ENCODE measurements at places on chromosomes 3 and 15. TPM values are rescaled to one million over a fixed set of nuclear protein-coding genes. Genes with fewer than 3 reads are reported as not detected.

Gene TTLL13
- total RNA-seq = not detected

DNA sequence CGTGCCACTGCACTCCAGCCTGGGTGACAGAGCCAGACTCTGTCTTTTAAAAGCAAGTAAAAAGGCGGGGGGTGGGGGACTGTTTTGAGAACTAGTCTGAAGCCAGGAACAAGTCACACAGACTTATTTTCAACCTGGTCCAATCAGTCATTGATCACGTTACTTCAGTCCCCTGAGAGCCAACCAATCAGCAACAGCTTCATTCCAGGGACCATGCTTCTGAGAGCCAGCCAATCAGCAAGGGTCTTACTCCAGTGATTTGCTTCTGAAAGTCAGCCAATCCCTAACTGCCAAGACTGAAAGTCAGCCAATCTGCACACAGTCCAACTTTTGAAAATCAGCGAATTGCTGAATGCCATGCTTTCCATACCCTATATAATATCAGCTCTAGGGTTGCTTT is 48.6 kb upstream of the C15orf39 start:
- no peak for DNase-seq

GRCh38 chr3:182737825-182738224 is 55.5 kb upstream of the ATP11B start:
- no peak for DNase-seq

DNA sequence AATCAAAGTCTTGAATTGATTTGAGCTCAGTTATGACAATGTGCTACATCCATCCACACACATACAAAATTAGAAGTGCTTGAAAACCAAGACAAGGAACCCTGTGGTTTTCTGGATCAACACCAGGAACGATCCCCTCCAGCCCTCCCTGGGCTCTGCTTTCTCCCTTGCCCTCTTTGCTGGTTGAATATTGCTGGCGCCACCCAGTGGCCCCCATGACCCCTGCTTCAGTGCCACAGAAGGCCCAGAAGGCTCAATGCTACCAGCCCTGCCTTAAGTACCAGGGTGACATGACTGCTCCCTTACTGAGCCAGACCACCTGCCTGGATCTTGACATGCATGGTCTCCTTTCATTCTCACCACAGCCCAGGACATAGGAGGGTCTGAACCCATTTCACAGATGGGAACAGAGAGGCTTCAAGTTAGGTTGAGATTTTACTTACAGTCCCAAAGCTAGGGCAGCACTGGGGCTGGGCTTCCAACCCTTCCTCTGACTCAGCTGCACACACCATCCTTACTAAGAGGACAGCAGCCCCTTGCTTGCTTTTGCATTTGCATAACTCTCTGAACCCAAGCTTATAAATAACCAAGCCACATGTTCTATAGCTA is 15.0 kb downstream of the IL12A start:
- DNase-seq = no peak

Gene MORF4L1
- total RNA-seq = 390 TPM

- no peak for DNase-seq
These were observed 184.0 kb downstream of the MAGI1 start for GRCh38 chr3:65854606-65855304.

GRCh38 chr3:127250032-127250431 is 37.8 kb downstream of the PRR20G start:
- no peak for DNase-seq

Gene MBNL1
- total RNA-seq = 530 TPM

DNA sequence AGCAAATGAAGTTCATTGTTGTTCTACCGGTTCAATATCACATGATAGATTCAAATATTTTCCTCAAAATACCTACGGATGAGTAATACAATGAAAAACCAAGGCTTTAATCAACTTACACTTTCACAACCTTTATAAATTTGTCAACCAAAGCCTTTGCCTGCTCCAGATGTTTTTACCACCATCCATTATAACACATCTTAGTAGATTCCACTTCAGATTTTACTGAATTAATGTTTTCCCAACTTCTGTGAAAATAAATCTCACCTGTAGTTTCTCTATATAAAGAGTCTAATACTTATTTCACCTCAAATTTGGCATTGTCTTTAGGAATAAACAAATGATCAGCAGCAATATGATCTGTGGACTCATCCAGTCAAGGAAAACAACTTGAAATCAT is 131.1 kb downstream of the ZNF280D start:
- no peak for DNase-seq

DNA sequence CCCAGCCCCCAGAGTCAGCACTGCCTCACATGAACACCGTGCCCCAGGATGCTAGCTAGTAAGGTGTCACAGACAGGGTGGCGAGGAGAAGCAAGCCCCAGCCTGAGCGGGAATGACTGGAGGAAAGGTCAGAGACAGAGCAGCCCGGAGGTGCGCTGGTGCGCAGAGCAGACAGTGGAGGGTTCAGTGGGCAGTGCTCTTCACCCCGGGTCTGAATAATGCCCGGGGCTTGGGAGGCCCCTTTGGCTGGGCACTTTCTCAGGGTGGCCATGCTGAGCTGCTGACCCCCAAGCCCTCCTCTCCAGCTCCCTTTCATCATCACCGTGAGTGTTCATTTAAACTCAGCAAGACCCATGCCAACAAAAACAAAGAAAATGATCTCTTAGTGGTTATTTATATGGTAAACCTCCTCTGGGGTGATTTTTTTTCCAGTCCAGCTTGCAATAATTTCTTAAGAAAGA is 110.8 kb downstream of the VGLL4 start:
- DNase-seq = no peak

DNA sequence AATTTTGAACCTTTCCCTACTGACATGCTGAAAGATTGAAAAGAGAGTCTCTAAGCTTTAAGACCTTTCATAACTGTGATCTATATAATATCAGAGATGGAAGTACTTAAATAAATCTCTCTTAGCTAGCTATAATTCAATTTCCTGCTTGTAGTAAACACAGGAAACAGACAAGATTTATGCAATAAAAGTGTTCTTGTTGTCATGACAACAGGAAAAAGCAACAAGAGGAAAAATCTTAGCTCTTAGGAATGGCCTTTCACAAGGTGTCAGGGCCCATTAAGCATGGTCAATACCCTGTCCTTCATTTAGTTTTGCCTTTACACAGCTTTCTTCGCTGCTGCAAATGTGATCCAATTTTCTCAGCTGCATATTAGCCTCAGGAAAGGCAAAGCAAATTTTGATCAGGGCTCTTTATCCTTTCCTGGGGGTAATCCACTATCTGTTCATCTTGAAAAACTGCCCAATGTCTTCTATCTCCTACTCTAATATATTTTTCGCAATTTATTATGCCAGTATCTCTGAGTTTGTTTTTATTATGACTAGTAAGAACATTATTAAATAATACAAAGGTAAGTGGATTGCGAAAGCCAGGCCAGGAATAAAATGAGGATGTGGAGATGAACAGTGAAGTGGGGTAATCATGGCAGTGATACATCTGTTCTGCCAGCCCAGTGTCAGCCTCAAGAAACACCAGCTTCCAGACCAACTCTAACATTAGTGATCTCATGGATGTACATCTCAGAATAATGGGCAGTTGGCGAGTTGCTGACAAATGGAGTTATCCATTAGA is 28.7 kb downstream of the SIDT1 start:
- no peak for DNase-seq

Gene DHFR2
- total RNA-seq = 2.8 TPM

DNA sequence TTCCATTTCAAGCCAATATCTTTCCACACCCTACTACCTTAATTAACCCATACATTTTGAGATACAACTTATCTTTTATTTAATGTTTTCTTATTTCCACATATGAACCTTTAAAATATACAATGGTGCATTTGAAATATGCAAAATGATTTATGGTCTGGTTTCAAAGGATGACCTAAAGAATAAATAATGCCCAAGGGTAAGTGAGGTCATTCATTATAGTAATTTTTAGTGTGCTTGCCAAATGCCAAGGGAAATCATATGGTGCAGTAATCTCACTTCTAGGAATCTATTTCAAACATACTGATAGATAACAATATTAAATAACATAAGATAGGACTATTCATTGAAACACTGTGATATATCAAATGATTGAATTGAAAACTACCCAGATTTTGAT is 1055.4 kb downstream of the AGBL1 start:
- no peak for DNase-seq

GRCh38 chr3:113186566-113186965 is 24.8 kb upstream of the BOC start:
- DNase-seq = no peak

GRCh38 chr3:5057272-5057671 is 64.8 kb upstream of the ARL8B start:
- DNase-seq = no peak

Gene CDCP1
- 5.4 TPM for total RNA-seq

- no peak for DNase-seq
These were observed 105.1 kb upstream of the BCL6 start for GRCh38 chr3:187850258-187850921.

Gene ANKUB1
- total RNA-seq = not detected

GRCh38 chr3:177197727-177198460 is 612 bp upstream of the TBL1XR1 start:
- no peak for DNase-seq

Gene NR1I2
- total RNA-seq = not detected

Gene SRGAP3
- 4.0 TPM for total RNA-seq

Gene TMEM43
- 138 TPM for total RNA-seq

GRCh38 chr15:29100486-29101000 is 169.1 kb downstream of the NSMCE3 start:
- no peak for DNase-seq

- DNase-seq = no peak
These were observed 43.4 kb downstream of the GPR160 start for GRCh38 chr3:170081079-170081741.

DNA sequence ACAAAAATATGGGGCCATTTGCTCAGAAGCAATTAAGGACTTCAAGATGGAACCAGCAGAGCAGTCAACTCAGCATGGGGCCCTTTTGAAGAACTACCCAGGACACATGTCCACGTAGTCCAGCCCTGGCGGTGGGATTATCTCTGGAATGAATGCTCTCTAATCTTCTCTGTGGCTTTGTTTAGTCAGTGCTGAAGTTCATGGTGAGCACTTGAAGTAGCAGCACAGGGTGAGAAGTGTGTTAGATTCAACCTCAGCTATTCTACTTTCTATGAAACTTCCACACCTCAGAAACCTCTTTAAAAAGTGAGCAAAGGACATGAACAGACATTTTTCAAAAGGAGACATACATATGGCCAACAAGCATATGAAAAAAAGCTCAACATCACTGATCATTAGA is 74.4 kb downstream of the THRB start:
- no peak for DNase-seq

GRCh38 chr15:82916161-82916952 is 36.2 kb downstream of the HOMER2 start:
- DNase-seq = no peak

DNA sequence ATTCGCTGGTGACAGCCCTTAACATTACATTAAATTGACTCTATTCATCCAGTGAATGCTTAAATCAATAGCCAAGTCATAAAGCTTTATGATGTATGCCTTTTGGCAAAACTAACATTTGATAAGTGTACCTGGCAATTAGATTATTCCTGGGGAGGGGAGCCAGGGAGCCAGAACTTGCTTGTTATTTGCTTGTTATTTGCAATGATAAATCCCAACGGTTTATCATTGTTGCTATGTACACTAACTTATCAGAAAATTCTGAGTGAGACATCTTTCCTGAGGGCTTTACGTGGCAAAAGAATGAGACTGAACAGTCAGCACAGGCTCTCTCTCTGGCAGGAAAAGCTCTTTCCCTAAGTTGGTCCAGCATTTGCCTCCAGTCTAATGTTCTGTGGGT is 35.8 kb upstream of the FBN1 start:
- no peak for DNase-seq

Gene ANKDD1A
- 7.3 TPM for total RNA-seq

- no peak for DNase-seq
These were observed 292.1 kb downstream of the LPP start for GRCh38 chr3:188446014-188446413.

Gene EIF2A
- 134 TPM for total RNA-seq

- DNase-seq = no peak
These were observed 16.2 kb upstream of the RPS17 start for GRCh38 chr15:82556315-82557035.

DNA sequence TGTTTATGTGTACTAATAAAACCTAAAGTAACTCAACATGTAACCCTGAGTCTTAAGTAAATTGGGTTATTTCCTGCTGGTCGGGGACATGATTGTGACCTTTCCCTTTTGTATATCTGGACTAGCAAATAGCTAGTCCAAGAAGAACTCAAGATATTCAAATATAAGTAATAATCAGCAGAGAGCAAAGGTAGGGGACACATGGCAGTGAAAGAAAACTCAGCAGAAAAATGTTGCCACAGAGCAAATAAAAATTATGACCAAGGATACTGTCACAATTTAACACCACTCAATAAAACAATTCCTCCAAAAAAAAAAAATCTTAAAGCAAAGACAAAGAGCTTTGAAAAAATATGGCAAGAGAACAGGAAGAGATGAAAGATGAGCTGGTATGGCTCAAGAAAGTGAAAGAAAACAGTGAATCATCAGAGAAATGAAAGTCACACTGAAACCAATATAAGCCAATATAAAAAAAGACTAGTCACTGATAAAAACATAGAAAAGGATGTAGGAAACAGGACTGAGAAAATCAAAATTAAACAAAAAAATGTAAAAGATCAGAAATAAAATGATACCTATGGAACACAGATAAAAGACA is 43.4 kb downstream of the HLTF start:
- DNase-seq = no peak

Gene MEIS2
- total RNA-seq = 87.5 TPM

DNA sequence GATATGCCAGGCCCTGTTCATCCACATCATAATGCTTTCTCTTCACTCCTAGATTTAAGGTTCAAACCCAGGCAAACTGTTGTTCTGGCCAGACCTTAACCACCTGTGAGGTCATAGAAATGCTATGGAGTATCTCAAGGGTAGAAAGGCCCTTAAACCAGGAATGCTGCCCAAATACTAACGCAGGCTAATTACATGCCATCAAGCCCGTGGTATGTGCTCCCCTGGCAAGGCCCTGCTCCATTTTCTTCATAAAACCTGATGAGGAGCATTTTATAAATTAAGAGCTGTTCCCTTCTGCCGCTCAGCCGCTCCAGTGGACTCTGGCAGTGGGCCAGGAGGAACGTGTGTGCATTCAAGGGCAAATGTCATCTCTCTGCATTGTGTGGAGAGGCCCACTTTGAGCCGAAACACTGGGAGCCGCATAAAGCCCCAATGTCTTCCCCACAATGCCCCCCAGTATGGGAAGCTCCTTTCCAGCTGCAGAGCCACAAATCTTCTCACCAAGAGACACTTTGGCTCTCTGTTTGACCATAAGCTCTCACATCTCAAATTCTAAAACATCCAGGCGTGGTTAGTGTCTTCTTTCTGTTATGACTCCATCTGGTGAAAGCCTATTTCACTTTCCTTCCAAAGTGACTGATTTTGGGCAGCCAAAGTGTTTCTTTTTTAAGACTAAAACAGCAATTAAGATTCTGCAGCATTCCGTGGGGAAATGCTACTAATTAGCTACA is 210.8 kb upstream of the NR2E3 start:
- DNase-seq = no peak

Data from omental fat pad (tissue), 4 donors.